ENCODE measurements at places on chromosomes 5 and 9.
A peak's percentile ranks its signal among the peaks of the same experiment; 100 is the strongest.

- no peak for DNase-seq
Measured at GRCh38 chr9:82923912-82924605, 138.9 kb downstream of the RASEF start.

DNA sequence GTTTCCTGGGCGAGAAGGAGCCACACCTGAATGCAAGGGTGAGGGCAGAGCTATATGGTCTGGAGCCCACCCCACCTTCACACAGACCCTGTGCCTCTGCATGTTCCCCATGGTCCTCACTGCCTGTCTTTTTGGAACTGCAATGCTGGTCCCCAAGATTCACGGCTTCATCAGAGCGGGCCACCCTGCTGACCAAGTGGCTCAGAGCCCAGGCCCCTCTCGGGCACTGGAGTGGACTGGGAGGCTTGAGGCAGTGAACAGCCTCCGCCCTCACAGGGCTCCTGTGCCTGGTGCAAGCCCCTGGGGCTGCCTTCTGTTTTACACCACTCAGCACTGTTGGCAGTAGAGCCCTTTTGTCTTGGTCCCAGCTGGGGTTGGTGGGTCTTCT, 143.2 kb downstream of the CACNA1B start:
- no peak for DNase-seq

DNA sequence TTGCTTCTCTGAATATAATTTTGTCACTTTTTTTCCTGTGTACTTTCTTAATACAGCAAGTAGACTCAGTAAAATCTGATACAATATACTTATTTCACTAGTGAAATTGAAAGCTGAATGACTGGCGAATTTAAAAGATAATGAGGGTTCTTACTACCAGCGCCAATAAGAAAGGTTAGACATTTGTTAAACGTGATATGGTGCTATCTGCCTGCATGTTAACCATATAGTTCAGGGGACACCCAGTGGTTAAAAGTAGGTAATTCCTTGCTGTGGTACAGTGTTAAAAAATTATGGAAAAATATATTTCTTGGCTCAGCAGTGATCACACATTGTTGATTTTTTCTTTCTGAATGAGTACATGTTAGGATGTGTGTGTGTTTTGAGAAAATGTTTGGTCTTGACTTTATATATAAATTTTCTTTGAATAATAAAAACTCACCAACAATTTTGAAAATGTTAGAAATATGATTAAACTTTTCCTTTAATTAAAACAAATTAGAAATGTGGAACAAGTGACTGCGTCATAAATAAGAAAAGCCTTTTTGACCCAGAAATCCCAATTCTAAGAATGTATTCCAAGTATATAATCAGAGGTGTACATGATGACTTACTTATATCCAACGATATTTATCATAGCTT, 25.8 kb downstream of the CAST start:
- no peak for DNase-seq

DNA sequence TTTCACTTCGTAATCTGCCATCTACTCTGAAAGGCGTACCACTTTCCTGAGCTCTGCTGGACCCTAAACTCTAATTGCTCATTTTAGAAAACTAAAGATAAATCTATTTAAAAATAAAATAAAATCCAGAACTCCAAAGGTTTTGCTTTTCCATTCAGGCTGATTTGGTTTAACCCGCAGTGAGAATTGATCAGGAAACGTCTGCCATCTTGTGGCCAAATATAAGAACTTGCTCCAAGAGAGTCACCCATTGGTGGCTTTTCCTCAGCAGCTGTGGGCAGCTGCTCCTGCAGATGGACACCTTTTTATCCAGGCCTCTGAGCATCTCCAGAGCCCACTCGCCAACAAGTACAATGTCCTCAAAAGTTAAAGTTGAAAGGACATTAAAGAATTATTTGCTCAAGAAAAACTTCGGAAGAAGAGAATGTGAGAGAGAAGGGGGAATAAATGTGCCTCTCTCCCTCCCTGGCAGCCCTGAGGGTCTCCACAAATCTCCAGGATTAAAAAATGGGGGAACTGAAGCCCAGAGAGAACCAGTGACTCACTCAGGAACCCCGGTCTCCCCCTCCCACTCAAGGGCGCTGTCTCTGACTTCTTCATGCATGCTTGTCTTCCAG, 4.1 kb downstream of the SAXO1 start:
- DNase-seq: peak; percentile 55

- no peak for DNase-seq
Measured at GRCh38 chr5:2207416-2208238, 324.9 kb upstream of the IRX4 start.

- DNase-seq: no peak
Measured at GRCh38 chr5:17123010-17123409, 94.4 kb upstream of the BASP1 start.

GRCh38 chr5:59592101-59592500, 301.4 kb downstream of the PDE4D start:
- no peak for DNase-seq

GRCh38 chr5:60487476-60487875, 212.5 kb downstream of the DEPDC1B start:
- no peak for DNase-seq

DNA sequence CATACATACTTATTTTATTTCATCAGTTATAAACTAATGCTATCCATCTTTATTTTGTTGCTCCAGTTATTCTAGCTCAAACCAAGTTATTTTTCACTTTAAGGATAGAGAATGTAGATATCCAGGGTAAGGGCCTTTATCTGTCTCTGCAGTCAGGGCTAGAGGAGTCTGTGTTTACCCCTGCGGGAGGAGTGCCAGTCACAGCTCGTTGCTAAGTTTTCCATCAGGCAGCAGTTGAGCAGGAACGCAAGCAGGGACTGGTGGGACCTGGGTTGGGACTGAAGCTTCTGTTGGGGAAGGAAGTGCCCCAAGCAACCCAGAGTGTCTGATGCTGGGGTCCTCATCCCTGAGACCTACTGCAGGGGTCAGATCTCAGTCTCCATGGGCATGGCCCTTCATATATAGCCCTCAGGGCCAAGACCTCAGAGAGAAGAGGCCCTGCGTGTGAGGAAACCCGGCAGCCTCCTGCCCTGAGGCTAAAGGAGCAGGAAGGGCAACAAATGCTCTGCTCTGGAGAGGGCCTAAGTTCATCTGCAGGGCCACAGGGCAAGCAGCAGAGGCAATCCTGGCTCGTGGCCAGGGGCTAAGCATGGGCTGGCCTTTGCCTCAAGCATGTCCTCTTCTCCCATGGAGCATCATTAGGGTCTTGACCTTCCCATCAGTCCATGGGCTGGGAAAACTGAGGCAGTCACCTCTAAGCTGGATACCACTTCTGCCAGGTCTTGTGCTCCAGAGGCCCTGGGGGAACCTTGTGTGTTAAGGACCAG, 6.6 kb downstream of the SLC22A4 start:
- no peak for DNase-seq

- no peak for DNase-seq
Measured at GRCh38 chr5:172692981-172693380, 51.9 kb downstream of the NEURL1B start.

DNA sequence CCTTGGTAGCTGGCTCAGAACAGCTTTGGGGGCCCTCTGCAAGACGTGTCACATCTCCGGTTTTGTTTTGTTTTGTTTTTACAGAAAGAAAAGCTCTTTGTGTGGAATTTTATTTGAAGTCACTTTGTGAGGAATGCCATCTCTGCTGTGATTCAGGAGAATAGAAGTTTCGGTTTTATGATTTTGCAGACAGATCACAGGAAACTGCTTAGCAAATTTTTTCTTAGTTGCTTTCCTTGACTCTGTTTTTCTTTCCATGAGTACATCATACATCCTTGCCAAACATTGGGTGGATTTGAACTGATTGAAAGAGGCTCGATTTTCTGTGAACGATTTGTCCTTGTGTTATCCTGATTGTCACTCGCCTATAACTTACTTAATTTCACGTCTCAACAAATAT, 5.1 kb downstream of the SEMA5A start:
- no peak for DNase-seq

DNA sequence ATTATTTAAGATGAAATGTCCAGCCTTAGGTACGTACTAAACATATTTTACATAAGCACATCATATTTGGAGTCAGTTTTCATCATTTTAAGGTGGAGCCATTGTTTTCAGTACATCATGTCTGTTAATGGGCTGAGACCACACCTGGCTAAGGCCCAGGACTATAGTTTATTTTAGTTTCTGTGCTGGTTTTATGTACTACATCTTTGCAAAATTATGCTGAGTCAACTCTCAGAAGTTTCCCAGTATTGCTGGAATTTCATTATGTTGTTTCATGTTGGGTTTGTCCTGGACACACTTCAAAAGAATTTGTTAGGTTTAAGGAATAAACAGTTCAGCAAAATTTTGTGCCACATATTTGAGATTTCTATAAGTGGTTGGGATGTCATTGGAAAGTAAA, 171.2 kb downstream of the CCDC171 start:
- no peak for DNase-seq

DNA sequence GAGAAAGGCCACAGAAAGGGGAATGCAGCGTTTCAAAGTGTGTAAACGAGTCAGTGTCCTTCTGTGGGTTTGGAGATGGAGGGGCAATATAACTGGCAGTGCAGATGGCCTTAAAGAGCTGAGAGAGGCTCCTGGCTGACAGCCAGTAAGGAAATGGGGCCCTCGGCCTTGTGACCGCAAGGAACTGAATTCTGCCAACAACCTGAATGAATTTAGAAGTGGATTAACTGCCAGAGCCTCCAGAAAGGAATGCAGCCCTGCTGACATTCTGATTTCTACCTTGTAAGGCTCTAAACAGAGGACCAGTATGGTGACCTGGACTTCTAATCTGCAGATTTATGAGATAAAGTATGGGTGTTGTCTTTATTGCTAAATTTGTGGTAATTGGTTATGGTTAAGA, 17.5 kb upstream of the NREP start:
- DNase-seq: no peak

DNA sequence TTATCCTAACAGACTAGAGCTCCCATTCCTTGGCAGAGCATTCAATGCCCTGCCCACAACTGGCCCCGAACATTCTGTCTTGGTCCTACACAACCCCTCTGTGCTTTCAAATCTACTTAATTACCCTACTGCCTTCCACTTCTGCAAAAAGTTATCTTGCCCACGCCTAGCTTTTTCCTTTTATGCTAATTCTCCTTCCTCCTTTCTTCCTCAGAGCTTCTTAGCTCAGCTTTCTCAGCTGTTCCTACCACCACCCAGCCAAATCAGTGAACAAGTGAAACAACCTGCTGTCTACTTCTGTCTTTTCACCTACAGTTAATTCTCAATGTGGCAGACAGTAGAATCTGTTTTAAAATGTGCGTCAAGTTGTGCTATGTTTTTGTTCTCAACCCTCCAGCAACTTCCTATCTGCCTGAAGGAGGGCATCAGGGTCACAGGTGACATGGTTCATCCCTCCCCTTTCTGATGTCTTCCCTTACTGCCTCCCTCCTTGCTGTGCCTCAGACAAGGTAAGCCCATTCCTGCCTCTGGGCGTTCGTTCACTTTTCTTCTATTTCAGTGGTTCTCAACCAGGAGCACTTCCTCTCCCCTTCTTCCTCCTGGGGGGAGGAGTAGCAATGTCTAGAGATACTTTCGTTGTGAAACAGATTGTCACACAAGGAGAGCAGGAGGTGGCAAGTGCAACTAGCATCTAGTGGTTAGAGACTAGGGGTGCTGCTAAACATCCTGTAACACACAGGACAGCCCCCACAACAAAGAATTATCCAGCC, 1.3 kb upstream of the REEP5 start:
- peak; percentile 16 for DNase-seq

DNA sequence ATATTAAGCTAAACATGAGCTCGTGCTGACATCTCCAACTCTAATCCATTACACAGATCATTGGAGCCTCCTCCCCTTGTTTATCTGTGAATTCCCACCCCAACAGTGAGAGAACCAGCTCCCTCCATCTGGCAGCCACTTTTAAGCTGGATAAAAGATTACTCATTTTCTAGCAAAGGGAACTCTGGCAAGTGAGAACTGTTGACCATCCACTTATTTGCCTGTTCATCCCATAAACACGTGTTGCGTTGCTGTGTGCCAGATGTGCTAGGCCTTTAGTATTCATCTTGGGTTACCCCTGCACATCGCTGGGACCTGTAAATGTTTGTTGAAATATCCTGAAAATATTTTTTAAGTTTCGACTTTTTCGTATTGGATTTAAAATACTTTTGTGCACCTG, 2.4 kb upstream of the TOR1A start:
- no peak for DNase-seq

- no peak for DNase-seq
Measured at GRCh38 chr5:92769978-92770377, 811.0 kb downstream of the NR2F1-AS1 start.

DNA sequence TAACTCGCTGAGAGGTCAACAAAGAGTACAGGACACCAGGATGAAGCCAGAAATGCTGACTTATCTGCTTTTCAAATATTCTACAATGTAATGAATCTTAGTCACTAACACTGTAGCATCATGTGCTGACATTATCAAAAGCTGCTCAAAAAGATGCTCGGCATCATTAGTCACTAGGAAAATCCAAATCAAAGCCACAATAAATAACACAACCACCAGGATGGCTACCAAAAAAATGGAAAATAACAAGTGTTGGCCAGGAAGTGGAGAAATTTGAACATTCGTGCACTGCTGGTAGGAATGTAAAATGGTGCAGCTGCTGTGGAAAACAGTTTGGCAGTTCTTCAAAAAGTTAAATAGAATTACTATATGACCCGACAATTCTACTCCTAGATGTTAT, 269.1 kb downstream of the GLIS3 start:
- DNase-seq: no peak

DNA sequence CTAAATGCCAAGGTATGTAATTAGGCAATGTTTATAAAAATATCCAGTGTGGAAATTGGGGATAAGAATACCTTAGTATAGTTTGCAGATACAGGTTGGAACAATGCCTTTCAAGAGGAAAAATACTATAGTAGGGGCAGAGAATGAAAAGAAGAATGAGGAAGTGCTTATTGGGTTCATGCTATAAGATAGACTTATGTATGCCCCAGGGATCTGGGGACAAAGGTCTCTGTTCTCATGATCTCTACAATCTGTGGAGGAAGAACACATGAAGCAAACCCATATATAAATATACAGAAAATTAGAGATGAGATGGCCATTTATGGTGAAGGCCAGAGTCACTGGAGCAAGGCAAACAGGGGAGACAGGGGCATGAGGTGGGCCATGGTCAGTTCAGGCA, 106.5 kb upstream of the DAB2 start:
- no peak for DNase-seq

DNA sequence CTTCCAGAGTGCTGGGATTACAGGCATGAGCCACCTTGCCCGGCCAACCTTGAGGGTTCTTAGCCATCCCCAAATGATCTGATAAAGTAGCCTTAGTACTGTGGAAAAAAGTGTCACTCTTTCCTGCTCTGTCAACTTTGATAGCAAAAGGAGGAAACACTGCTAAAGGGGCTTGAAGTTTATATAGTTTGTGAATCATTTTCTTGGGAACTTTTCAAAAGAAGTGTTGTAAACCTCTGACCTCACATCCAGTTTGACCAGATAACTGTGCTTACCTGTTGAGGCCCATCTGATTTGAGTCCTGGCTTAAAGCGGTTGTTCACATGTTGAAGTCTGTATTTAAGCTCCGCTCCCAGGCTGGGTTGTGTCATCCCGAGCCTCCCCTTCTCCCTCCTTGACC, 303.3 kb downstream of the DOCK8 start:
- DNase-seq: no peak

DNA sequence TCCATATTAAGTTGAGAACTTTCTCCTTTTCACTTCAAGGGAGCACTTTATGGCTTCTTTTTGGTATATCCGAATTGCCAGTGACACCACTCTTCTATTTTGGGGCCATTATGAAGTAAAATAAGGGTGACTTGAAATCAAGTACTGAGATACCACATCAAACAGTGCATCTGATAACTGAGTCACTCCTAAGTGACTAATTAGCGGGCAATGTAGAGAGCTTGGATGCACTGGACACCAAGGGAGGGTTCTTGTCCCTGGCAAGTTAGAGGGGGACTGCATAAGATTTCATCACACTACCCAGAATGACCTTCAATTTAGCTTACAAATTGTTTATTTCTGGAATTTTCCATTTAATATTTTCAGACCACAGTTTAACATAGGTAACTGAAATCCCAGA, 813.9 kb upstream of the CDH10 start:
- DNase-seq: no peak
